ENCODE measurements at places on chromosomes 1 and 21.

DNA sequence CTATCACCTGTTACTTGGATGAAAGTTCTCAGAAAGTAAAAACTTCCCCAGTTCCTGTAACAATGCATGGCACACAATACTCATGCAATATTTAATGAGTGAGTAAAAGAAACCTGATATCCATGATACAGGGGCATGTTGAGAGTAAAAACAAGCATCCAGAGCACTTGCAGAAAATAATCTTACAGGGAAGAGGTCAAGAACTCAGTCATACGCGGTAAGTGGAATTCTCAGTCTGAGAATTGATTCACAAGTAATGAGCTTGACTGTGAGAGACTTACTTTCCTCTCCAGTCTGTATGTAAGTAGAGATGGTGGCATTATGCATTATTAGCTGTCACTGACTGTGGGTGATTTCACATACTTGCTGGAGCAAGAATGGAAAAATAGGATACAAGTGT, 976.9 kb downstream of the BRINP3 start:
- no peak for DNase-seq

DNA sequence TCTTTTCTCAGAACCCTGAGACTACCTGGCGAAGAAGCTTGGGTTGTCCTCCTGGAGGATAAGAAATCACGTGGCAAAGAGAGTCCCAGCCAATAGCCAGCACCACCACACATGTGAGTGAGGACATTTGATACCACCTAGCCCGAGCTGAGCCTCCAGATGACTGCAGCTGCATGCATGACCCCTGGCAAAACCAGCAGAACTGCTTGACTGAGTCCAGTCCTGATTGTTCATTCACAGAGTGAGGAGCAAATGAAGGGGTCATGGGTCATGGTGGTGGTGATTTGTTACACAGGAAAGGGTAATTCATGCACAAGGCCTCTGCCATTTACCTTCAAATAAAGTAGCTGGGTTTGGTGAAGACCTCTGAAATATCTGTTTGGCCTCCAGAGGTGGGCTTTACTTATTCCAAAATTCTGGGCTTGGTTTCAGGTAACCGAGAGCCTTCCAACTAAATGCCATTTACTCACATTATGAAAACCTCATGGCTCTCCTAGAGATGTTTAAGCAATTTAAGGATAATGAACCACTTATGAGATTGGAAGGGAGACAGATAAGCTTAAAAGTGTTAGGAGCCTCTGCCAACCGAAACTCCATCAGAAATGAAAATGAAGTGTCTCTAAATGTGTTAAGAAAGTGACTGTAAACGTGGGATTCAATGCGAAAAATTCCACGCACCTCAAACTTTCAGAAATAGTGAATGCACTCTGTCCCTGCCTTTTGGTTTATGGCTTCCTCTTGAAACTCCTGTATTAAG, 163.3 kb downstream of the SLC35F3 start:
- no peak for DNase-seq

- DNase-seq, result no peak
These were observed 17.2 kb upstream of the FABP3 start for GRCh38 chr1:31390071-31390470.

GRCh38 chr1:221863635-221864034, 121.7 kb upstream of the DUSP10 start:
- DNase-seq, result no peak
